Fibroblast of the aortic adventitia (primary cell): ENCODE measurements at places on chromosomes 4 and X. TPM values are rescaled to one million over a fixed set of nuclear protein-coding genes. Genes with fewer than 3 reads are reported as not detected.

Gene SPARCL1
- total RNA-seq, result not detected in 2 replicates

- DNase-seq, result peak; percentile 4
Observed at GRCh38 chr4:31682796-31683195, 962.6 kb downstream of the PCDH7 start.

Gene HOPX
- total RNA-seq, result 0.36 TPM in 1 of 2 replicates, not detected in the other

Gene F11
- total RNA-seq, result not detected in 2 replicates

Gene SH3RF1
- total RNA-seq, result 47.5 and 57.8 TPM in 2 replicates

GRCh38 chr4:86657910-86658309 is 63.8 kb downstream of the PTPN13 start:
- no peak for DNase-seq
